Activated T-helper 1 cell treated with anti-CD3 and anti-CD28 coated beads, Interleukin-12 subunit alpha, Interleukin-12 subunit beta, Interleukin-2, Interleukin-4 antibody, amounts not matched to agents 30 ng/mL and 10 ng/mL and 1 ng/mL, durations not matched to agents 14 hours and 24 hours and 36 hours (primary cell): ENCODE measurements at places on chromosomes 4 and X. TPM values are rescaled to one million over a fixed set of nuclear protein-coding genes. Genes with fewer than 3 reads are reported as not detected.

GRCh38 chrX:72479324-72480274 is 93.0 kb downstream of the HDAC8 start:
- H3K4me3 ChIP-seq, result no peak overlapping the region
- H3K27ac ChIP-seq, result no peak overlapping the region
- no peaks in the 10 kb centered on the region for H3K4me1 ChIP-seq
- H3K27me3 ChIP-seq, result no peaks in the 10 kb centered on the region

- no peak overlapping the region for H3K27ac ChIP-seq
- DNase-seq, result no peak
- no peak overlapping the region for H3K4me3 ChIP-seq
These were observed 28.1 kb upstream of the HPRT1 start for GRCh38 chrX:134431894-134432293.

ZCCHC18 gene
- 0.57 and 0.76 TPM in 2 replicates for total RNA-seq

DNA sequence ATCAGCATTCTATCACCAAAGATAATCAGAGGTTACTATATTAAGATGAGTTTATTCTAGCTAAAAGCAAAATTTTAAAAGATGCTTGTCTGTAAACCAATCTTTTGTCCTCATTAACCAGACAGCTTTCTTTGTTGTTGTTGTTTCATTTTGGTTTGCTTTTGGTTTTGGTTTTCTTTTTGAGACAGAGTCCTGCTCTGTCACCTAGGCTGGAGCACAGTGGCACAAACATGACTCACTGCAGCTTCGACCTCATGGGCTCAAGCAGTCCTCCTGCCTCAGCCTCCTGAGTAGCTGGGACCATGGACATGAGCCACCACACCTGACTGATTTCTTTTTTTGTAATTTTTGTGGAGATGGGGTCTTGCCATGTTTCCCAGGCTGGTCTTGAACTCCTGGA is 102.9 kb downstream of the COX18 start:
- no peak overlapping the region for H3K27ac ChIP-seq

DNA sequence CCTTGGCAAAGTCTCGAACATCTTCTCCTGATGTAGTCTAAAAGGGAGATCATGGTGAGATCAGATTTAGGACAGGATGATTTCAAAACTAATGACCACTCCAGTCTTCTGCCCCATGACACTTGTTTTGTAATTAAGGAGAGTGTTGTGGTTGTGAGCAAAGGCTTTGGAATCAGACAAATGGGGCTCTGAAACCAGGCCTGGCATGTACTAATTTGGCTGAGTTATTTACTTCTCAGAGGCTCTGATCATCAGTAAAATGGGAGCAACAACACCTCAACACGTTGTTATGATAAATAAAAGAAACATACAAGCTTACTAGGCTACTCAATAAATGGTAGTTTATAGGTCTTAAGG is 106.9 kb upstream of the FTHL17 start:
- H3K4me1 ChIP-seq, result peaks cover 20% of the 10 kb centered on the region
- peaks cover 2% of the 10 kb centered on the region for H3K27me3 ChIP-seq
- peaks cover 7% of the 10 kb centered on the region for H3K36me3 ChIP-seq
- no peak for DNase-seq

IL3RA gene
- 4.2 and 5.3 TPM in 2 replicates for total RNA-seq

CCDC149 gene
- not detected in 2 replicates for total RNA-seq

SLC25A43 gene
- total RNA-seq, result 9.8 and 12.6 TPM in 2 replicates

DNA sequence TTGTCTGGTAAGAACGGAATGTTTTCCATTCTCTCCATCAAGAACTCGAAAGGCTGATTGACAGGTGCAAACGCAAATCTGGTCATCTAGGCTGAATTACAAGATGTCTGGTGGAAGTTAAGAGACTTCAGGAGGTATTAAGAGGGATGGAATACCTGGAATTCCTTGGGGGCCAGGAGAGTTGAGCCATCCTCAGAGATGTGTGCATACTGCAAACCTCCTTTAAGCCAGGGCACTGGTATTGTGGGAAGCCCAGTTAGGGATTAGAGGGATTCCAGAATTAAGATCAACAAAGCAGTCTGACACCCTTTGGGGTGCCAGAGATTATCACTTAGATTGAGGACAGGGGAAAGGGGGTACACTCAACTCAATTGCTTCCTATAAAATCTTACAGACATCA is 151.4 kb downstream of the VCX3A start:
- no peaks in the 10 kb centered on the region for H3K36me3 ChIP-seq
- DNase-seq, result no peak

- no peaks in the 10 kb centered on the region for H3K36me3 ChIP-seq
- no peak for DNase-seq
- no peaks in the 10 kb centered on the region for H3K4me1 ChIP-seq
- H3K27ac ChIP-seq, result no peak overlapping the region
These were observed 50.9 kb downstream of the CPZ start for GRCh38 chr4:8643441-8643840.

GRCh38 chr4:65337371-65337770 is 332.9 kb downstream of the EPHA5 start:
- no peak overlapping the region for H3K27ac ChIP-seq
- no peak for DNase-seq
- H3K36me3 ChIP-seq, result no peaks in the 10 kb centered on the region
- H3K4me1 ChIP-seq, result no peaks in the 10 kb centered on the region

- H3K4me1 ChIP-seq, result no peaks in the 10 kb centered on the region
- H3K4me3 ChIP-seq, result no peak overlapping the region
- no peaks in the 10 kb centered on the region for H3K27me3 ChIP-seq
- H3K27ac ChIP-seq, result no peak overlapping the region
These were observed 529.6 kb upstream of the IGFBP7 start for GRCh38 chr4:57639561-57640382.

DNA sequence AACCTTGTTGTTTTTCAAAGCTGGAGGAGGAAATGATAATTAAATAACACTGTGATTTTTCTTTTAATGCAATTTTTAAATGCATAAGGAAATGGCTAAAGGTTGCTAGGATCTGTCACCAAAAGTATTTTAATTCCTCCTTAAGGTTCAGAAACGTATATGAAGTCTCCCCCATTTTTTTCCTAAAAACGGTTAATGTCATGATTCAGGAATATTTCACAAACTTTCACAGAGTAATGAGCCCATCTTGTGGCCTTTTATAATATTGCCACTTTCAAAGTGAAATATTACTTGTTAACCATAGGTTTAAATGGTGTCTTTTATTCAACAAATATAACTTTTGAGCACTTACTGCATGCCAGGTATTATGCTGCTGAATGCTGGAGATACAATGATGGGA is 99.5 kb upstream of the USP38 start:
- peaks cover 3% of the 10 kb centered on the region for H3K27me3 ChIP-seq
- H3K36me3 ChIP-seq, result no peaks in the 10 kb centered on the region
- H3K4me1 ChIP-seq, result no peaks in the 10 kb centered on the region
- H3K27ac ChIP-seq, result no peak overlapping the region

DNA sequence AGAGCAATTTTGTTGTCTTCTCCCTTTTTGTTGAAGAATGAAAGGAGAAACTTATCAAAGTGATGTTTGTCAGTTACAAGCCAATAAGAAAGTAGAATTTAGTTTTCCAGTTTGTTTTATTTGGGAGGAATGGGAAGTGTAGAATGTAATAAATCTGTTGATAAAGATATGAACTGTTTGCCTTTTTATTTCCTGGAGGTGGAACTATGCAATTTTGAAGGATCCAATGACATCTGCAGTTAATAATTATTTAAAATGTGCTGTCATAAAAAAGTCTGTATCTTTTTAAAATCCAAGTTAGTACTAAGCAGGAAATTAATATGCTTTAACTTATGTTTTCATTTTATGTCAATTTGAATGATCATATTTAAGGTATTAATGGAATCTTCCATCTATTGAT is 44.9 kb downstream of the PF4 start:
- H3K36me3 ChIP-seq, result no peaks in the 10 kb centered on the region
- H3K27me3 ChIP-seq, result peaks cover 2% of the 10 kb centered on the region
- DNase-seq, result no peak
- no peak overlapping the region for H3K4me3 ChIP-seq

DNA sequence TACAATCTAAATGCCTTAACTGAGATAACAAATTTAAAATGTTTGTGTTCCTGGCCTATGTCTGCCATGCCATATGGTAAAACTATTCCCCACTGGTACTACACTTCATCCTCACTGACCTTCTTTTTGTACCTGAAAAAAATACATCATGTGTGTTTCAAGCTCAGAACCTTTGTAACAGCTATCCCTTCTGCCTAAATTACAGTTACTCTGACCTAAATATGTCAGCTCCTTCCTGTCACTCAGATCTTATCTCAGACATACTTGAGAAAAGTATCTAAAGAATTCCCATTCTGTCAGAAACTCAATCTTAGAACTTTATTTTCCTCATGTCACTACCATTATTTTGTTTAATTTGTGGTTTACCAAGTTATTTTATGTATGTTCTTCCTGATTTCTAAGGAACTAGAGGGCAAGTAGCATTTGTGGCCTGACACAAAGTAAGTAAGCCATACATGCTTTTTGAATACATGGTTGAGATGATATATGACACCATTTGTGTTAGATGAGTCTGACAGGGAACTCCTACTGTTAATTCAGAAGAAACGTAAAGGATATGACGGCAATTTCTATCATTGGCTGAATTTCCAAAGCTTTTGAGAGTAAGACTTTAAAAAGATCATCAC is 456.5 kb upstream of the NDST3 start:
- DNase-seq, result no peak
- no peaks in the 10 kb centered on the region for H3K4me1 ChIP-seq
- H3K36me3 ChIP-seq, result no peaks in the 10 kb centered on the region
- no peak overlapping the region for H3K27ac ChIP-seq
- H3K27me3 ChIP-seq, result no peaks in the 10 kb centered on the region

FGFBP2 gene
- total RNA-seq, result 4.8 and 7.7 TPM in 2 replicates

PRRG3 gene
- not detected in 2 replicates for total RNA-seq

GRCh38 chrX:120795301-120795700 is 80.4 kb downstream of the CT47B1 start:
- DNase-seq, result no peak
- no peak overlapping the region for H3K4me3 ChIP-seq
- no peaks in the 10 kb centered on the region for H3K27me3 ChIP-seq

DNA sequence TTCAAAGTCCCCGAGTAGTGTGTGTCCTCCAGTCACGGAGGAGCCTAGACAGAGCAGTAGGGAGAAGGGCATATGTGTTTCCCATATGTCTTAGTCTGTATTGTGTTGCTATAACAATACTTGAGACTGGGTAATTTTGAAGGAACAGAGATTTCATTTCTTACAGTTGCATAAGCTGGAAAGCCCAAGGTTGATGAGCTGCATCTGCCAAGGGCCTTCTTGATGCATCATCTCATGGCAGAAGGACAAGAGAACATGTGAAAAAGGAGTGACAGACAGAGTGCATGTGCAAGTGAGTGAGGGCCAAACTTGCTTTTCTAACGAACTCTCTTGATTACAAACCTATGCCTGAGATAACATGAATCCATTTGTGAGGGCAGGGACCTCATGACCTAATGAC is 243.4 kb downstream of the ARHGAP10 start:
- no peak overlapping the region for H3K4me3 ChIP-seq
- H3K27ac ChIP-seq, result no peak overlapping the region
- H3K4me1 ChIP-seq, result peaks cover 4% of the 10 kb centered on the region
- H3K36me3 ChIP-seq, result peaks cover 6% of the 10 kb centered on the region
- DNase-seq, result no peak

- H3K27ac ChIP-seq, result no peak overlapping the region
- peaks cover 5% of the 10 kb centered on the region for H3K27me3 ChIP-seq
- H3K4me3 ChIP-seq, result no peak overlapping the region
These were observed 60.9 kb upstream of the PRPS1 start for GRCh38 chrX:107567370-107567769.

DNA sequence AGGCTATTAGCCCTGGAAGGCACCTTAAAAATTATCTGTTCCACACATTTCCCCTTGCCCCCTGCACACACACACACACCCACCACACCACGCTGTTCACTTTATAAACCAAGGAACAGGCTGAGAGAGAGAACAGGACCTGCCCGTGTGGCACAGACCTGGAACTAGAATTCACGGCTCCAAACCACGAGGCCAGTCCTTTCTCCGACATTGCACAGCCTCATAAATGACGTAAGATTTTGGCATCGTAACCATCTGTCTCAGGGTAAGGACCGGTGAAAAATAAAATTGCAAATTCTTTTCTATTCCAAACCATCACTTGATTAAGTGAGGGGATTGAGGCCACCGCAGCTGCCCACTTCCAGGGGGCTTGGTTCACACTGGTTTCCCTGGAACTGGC is 330.3 kb downstream of the BCOR start:
- H3K4me3 ChIP-seq, result no peak overlapping the region
- DNase-seq, result no peak
- no peaks in the 10 kb centered on the region for H3K36me3 ChIP-seq
- H3K4me1 ChIP-seq, result peaks cover 35% of the 10 kb centered on the region
- H3K27ac ChIP-seq, result no peak overlapping the region
- no peaks in the 10 kb centered on the region for H3K27me3 ChIP-seq

DNA sequence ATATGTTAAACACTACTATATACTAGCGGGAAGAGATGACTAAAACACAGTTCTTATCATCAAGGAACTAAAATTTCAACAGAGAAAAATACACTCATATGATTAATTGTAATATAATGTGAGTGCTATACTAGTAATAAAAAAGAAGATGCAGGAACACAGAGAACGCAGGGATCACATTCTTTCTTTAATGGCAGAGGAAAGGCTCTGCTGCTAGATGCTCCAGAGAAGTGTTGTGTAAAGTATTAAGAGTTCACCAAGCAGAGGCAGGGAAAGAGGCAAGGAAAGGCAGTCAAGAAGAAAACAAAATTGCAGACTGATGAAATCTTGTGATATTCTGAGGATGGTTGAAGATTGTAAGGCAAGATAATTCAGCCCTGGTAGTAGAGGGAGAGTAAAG is 394.7 kb downstream of the PDGFC start:
- no peak overlapping the region for H3K27ac ChIP-seq
- no peak overlapping the region for H3K4me3 ChIP-seq
- no peaks in the 10 kb centered on the region for H3K4me1 ChIP-seq
- no peak for DNase-seq

GRCh38 chr4:81040012-81040659 is 9.6 kb downstream of the BMP3 start:
- H3K36me3 ChIP-seq, result no peaks in the 10 kb centered on the region
- H3K27ac ChIP-seq, result no peak overlapping the region
- H3K27me3 ChIP-seq, result peaks cover 10% of the 10 kb centered on the region
- no peaks in the 10 kb centered on the region for H3K4me1 ChIP-seq
- no peak overlapping the region for H3K4me3 ChIP-seq

PNCK gene
- 0.15 TPM in 1 of 2 replicates, not detected in the other for total RNA-seq

ARMCX1 gene
- 0.16 and 0.20 TPM in 2 replicates for total RNA-seq

DNA sequence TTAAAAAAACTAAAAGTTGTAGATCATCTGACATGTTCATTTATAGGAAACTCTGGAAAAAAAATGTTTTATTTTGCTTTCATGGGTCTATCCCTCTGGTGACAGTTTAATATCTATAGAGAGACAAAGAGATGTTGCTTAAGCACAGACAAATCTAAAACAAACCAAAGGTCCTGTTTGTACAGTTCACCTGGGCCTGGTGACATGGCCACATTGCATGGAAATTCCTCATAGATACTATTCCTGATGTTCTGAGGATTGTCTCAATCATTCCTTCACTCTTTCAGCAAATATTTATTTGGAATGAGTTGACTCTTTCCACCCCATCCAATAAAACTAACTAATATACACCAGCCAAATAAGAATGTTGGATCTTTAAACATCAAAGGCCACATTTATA is 259.1 kb upstream of the NOCT start:
- H3K27ac ChIP-seq, result no peak overlapping the region
- no peaks in the 10 kb centered on the region for H3K36me3 ChIP-seq
- H3K4me1 ChIP-seq, result no peaks in the 10 kb centered on the region
- H3K4me3 ChIP-seq, result no peak overlapping the region
- H3K27me3 ChIP-seq, result no peaks in the 10 kb centered on the region

AMBN gene
- not detected in 2 replicates for total RNA-seq

TENM3 gene
- total RNA-seq, result not detected in 2 replicates

DSPP gene
- not detected in 2 replicates for total RNA-seq

PPP4R3C gene
- total RNA-seq, result not detected in 2 replicates

- H3K27ac ChIP-seq, result no peak overlapping the region
- no peak for DNase-seq
- H3K4me1 ChIP-seq, result peaks cover 9% of the 10 kb centered on the region
- H3K4me3 ChIP-seq, result no peak overlapping the region
- no peaks in the 10 kb centered on the region for H3K27me3 ChIP-seq
These were observed 11.6 kb downstream of the TACC3 start for GRCh38 chr4:1732911-1733310.
